ENCODE measurements at places on chromosomes 1 and 21. TPM values are rescaled to one million over a fixed set of nuclear protein-coding genes. Genes with fewer than 3 reads are reported as not detected.

Gene G0S2
- polyA plus RNA-seq, result 48.5 TPM

- no peak overlapping the region for H3K4me3 ChIP-seq
- no peak for DNase-seq
- no peaks in the 10 kb centered on the region for H3K27me3 ChIP-seq
- no peak overlapping the region for H3K27ac ChIP-seq
- no peaks in the 10 kb centered on the region for H3K36me3 ChIP-seq
- no peaks in the 10 kb centered on the region for H3K4me1 ChIP-seq
These were observed 332.5 kb upstream of the CAMK1G start for GRCh38 chr1:209250861-209251636.

- H3K27me3 ChIP-seq, result no peaks in the 10 kb centered on the region
- no peak overlapping the region for H3K27ac ChIP-seq
- no peak for DNase-seq
These were observed 6.1 kb downstream of the TENT5C start for GRCh38 chr1:117611894-117612483.

DNA sequence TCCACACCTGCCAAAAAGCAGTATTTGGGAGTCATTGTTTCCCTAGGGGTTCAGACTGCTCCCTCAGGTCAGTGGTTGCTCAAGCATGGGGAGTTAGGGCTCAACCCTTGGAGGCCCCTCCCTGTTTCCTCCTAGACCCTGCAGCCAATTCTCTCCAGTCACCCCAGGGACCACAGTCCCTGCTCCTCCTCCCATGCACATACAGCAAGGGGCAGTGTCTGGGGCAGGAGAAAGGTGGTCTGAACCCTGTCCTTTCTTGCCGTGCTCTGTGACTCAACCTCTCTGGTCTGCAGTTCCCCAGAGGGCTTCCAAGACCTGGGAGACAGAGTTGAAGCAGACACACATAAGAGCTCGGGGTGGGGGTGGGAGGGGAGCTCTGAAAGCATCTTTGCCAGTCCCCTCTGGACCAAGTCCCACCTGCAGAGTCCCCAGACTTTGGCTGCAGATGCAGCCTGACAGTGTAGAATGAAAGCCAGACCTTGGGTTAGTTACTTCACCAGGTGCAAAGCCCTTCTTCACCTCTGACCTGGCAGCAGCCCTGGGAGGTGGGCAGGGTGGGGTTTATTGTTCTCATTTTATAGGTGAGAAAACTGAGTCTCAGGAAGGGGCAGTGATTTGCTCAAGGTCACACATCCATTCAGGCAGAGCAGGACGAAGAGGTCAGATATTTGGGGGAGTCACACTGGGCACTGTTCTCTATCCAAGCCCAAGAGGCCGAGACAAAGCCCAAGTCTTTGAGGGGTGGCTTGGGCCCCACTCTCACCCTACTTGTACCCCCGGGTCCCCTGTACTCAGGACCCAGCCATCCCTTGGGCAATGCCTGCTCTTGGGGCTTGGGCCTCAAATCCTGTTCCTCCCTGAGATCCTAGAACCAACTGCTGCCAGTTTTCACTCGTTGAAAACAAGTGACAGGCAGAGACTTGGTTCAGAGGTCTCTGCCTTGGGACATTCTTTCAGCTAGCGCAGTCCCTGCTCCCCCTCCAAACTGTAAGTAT is 748 bp downstream of the PDZK1IP1 start:
- no peak overlapping the region for H3K27ac ChIP-seq
- H3K4me1 ChIP-seq, result peaks cover 6% of the 10 kb centered on the region

- no peak for DNase-seq
- no peaks in the 10 kb centered on the region for H3K36me3 ChIP-seq
- H3K4me1 ChIP-seq, result peaks cover 8% of the 10 kb centered on the region
- no peak overlapping the region for H3K4me3 ChIP-seq
- no peaks in the 10 kb centered on the region for H3K27me3 ChIP-seq
These were observed 59.6 kb downstream of the ABL2 start for GRCh38 chr1:179169616-179170467.

Gene DCST2
- polyA plus RNA-seq, result 8.5 TPM

DNA sequence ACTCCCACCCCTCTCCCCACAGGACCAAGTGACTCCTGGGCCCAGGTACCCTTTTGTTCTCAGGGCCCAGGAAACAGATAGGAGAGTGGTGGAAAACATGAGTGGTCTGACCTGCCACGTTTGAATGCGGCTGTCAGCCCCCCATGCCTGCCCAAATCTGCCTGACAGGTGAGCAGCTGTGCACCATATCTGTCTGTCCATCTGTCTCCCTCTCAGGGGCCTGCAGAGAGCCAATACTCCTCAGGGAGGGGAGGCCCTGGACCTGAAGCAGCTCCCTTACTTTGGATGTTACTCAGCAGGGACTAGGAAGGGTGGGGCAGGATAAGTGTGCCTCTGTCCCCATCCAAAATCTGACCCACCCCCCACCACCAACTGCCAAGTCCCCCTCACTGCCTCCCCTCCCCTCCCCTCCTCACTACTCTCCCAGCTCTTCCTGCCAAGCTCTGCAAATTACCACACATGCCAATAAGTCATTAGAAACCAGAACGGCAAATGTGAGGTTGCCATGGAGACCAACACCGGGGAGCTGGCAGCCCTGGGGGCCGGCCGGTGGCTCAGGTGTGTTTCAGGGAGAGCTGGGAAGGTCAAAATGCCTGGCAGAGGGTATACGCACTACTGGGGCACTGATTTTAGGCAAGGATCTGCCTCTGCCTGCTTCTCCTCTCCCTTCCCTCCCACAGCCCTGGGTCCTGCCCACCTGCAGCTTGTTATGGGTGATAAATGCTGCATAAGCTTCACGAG is 11.5 kb downstream of the LRRN2 start:
- H3K4me1 ChIP-seq, result no peaks in the 10 kb centered on the region
- no peak overlapping the region for H3K27ac ChIP-seq
- H3K27me3 ChIP-seq, result no peaks in the 10 kb centered on the region
- H3K36me3 ChIP-seq, result no peaks in the 10 kb centered on the region
- no peak overlapping the region for H3K4me3 ChIP-seq

- no peaks in the 10 kb centered on the region for H3K36me3 ChIP-seq
- no peak overlapping the region for H3K27ac ChIP-seq
- H3K27me3 ChIP-seq, result no peaks in the 10 kb centered on the region
- H3K4me3 ChIP-seq, result no peak overlapping the region
- H3K4me1 ChIP-seq, result peaks cover 6% of the 10 kb centered on the region
These were observed 128.6 kb downstream of the LHX4 start for GRCh38 chr1:180358649-180359048.

Gene FAM177B
- polyA plus RNA-seq, result 1.4 TPM

- no peak overlapping the region for H3K27ac ChIP-seq
- no peak for DNase-seq
- H3K4me3 ChIP-seq, result no peak overlapping the region
- H3K36me3 ChIP-seq, result no peaks in the 10 kb centered on the region
- no peaks in the 10 kb centered on the region for H3K27me3 ChIP-seq
These were observed 20.9 kb upstream of the GPR153 start for GRCh38 chr1:6281511-6282402.

DNA sequence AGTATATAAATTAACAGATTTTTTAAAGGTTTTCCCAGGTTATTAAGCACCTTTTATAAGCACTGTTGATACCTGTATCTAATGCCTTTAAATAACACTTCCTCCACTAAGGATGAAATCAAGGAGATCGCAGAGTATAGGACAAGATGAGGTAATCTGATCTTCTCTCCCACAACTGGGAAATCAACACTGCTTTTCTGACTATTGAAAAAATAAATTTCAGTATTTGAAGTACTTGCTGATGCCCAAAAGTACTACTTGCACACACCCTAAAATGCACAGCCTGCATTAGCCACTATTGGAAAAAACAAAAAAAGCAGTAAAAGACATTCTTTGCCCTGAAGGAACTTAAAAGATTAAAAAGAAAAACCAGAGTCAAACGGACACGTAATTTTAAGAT is 48.6 kb downstream of the PUM1 start:
- no peaks in the 10 kb centered on the region for H3K36me3 ChIP-seq
- no peak for DNase-seq
- H3K4me1 ChIP-seq, result peaks cover 53% of the 10 kb centered on the region
- H3K4me3 ChIP-seq, result no peak overlapping the region

Gene PEAR1
- 6.2 TPM for polyA plus RNA-seq

GRCh38 chr1:192098001-192098400 is 60.3 kb upstream of the RGS18 start:
- H3K36me3 ChIP-seq, result no peaks in the 10 kb centered on the region
- no peak overlapping the region for H3K4me3 ChIP-seq
- H3K27me3 ChIP-seq, result no peaks in the 10 kb centered on the region

Gene PPM1J
- 1.7 TPM for polyA plus RNA-seq

GRCh38 chr21:34874684-34875513 is 174.2 kb downstream of the RUNX1 start:
- no peaks in the 10 kb centered on the region for H3K4me1 ChIP-seq
- peaks cover 6% of the 10 kb centered on the region for H3K36me3 ChIP-seq
- H3K27me3 ChIP-seq, result no peaks in the 10 kb centered on the region
- DNase-seq, result no peak
- no peak overlapping the region for H3K4me3 ChIP-seq

DNA sequence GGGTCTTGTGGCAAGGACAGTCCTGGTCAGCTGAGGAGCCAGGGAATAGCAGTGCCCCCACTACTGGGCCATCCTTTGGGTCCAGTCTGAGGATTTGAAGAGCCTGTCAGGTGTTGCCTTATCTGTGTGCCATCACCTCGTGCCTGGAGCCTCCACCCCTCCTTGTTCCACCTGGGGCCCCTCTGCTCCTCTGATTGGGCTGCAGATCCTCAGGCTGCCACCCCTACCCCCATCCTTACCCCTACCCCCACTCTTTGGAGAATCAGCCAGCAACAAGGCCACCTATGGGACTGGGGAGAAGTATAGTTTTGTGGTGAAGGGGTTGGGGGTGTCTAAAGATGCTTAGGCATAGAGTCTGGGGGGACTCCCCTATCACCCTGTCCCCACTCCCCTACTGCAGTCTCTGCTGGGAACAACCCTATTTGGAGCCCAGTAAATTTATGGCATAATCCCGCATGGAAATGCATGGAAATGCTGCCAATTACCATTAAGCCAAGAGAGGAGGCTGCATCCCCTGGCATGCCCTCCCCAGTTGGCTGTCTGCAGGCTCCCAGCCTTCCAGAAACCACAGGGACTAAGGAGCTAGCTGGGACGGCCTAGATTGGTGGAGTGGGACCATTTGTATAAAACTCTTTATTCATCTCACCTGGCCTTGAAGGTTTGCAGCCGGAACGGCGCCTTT is 142.7 kb upstream of the CSF3R start:
- H3K27ac ChIP-seq, result no peak overlapping the region
- DNase-seq, result no peak

Gene SNX27
- 21.8 TPM for polyA plus RNA-seq

Gene BSDC1
- polyA plus RNA-seq, result 47.9 TPM

DNA sequence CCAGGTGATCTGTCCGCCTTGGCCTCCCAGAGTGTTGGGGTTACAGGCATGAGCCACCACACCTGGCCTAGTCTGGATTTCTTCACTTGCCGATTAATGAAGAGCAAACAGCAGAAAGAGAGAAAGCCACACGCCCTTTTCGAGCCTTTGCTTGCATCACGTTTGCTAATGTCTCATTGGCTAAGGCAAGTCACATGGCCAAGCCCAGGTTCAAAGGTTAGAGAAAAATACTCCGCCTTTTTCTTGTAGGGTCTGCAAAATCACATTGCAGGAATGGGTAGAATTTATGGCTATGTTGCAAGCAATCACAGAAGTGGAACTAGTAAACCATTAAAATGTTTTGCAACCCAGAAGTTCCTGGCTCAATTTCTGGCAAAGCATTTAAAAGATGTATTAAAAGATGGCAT is 26.8 kb upstream of the BACH1 start:
- H3K4me3 ChIP-seq, result no peak overlapping the region
- no peak overlapping the region for H3K27ac ChIP-seq
- no peaks in the 10 kb centered on the region for H3K36me3 ChIP-seq
- H3K4me1 ChIP-seq, result no peaks in the 10 kb centered on the region
- no peaks in the 10 kb centered on the region for H3K27me3 ChIP-seq

DNA sequence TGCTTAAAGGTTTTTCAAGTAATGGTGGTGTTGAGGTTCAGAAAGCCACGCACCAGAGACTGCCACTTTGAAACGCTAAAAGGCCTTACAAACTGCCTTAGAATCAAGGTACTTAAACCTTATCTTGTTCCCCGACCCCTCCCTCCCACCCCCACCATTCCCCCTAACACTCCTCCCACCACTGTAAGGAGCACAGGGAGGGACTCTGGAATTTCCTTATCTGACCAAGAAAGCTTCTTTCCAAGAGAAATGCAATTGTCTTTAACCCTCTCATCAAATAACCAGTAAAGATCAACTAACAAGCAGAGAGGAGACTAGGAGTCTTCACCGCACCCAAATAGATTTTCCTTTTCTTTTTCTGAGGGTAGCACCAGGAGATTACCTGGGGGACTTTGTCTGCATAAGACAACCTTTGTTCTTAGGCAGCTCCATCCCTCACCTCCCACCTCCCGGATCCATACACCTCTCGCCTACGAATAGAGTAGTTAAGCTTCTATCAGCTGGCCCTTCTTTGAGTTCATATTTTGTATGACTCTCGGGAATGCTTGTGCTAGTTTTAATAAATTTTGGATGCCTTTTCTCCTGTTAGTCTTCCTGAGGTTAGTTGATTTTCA is 137.7 kb upstream of the ADGRL2 start:
- no peak for DNase-seq
- H3K27ac ChIP-seq, result no peak overlapping the region
- no peaks in the 10 kb centered on the region for H3K4me1 ChIP-seq
- H3K4me3 ChIP-seq, result no peak overlapping the region
- no peaks in the 10 kb centered on the region for H3K36me3 ChIP-seq
- H3K27me3 ChIP-seq, result no peaks in the 10 kb centered on the region

GRCh38 chr1:199172171-199173124 is 533.6 kb downstream of the PTPRC start:
- DNase-seq, result no peak
- H3K4me3 ChIP-seq, result no peak overlapping the region
- no peaks in the 10 kb centered on the region for H3K27me3 ChIP-seq
- no peaks in the 10 kb centered on the region for H3K4me1 ChIP-seq
- no peak overlapping the region for H3K27ac ChIP-seq
- H3K36me3 ChIP-seq, result no peaks in the 10 kb centered on the region

Gene KCNJ9
- 0.16 TPM for polyA plus RNA-seq

Gene CALML6
- polyA plus RNA-seq, result 3.2 TPM

GRCh38 chr1:172320733-172321132 is 99.8 kb upstream of the C1orf105 start:
- H3K4me1 ChIP-seq, result peaks cover 14% of the 10 kb centered on the region
- no peak overlapping the region for H3K4me3 ChIP-seq
- DNase-seq, result no peak
- H3K36me3 ChIP-seq, result no peaks in the 10 kb centered on the region
- no peaks in the 10 kb centered on the region for H3K27me3 ChIP-seq

DNA sequence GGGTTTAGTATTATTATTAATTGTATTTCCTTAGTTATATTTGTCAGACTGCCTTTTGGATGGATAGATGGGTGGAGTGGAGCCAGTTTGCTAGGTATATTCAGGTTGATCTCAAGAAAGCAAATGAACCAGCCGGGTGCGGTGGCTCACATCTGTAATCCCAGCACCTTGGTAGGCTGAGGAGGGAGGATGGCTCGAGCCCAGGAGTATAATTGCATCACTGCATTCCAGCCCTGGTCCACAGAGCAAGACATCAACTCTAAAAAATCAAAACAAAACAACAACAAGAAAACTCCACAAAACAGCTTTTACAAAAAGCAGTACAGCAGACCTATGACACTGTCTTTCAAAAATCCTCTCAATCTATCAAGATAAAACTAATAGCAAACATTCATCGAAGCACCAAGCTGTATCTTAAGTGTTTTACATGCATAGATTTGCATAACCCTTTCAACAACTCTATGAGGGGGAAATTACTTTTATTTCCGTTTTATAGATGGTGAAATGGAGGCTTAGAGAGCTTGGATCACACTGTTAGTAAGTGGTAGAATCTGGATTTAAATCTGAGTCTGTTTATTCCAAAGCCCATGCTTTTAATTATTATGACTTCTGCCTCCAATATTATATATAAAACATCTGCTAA is 25.5 kb downstream of the KMO start:
- no peak for DNase-seq
- no peak overlapping the region for H3K27ac ChIP-seq
- no peaks in the 10 kb centered on the region for H3K27me3 ChIP-seq
- no peak overlapping the region for H3K4me3 ChIP-seq
